SK-N-SH treated with all-trans-retinoic acid at 6 μM for 48 hours (cell line): ENCODE measurements at places on chromosomes 1 and 21.
A peak's percentile ranks its signal among the peaks of the same experiment; 100 is the strongest.

DNA sequence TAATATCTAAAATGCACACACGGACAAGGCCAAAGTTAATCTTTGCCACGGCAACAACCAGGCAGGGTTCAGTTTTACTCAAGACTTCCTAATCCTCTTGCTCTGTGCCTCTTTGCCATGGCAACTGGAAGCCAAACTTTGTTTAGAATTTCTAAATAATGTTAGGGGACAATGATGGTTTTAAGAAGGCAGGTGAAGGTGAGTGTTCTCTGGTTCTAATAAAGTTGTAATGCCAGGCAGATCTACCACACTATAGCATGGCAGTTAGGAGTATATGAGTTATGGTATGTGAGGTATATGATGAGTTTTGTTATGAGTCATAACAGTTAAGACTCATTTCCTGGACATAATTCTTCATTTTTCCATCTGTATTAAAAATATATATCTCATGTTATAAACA lies 2.7 kb downstream of the PTPRC start:
- ATAC-seq = peak; percentile 83

- ATAC-seq = no peak
Observed at GRCh38 chr1:205669341-205670149, 10.8 kb downstream of the SLC45A3 start.

DNA sequence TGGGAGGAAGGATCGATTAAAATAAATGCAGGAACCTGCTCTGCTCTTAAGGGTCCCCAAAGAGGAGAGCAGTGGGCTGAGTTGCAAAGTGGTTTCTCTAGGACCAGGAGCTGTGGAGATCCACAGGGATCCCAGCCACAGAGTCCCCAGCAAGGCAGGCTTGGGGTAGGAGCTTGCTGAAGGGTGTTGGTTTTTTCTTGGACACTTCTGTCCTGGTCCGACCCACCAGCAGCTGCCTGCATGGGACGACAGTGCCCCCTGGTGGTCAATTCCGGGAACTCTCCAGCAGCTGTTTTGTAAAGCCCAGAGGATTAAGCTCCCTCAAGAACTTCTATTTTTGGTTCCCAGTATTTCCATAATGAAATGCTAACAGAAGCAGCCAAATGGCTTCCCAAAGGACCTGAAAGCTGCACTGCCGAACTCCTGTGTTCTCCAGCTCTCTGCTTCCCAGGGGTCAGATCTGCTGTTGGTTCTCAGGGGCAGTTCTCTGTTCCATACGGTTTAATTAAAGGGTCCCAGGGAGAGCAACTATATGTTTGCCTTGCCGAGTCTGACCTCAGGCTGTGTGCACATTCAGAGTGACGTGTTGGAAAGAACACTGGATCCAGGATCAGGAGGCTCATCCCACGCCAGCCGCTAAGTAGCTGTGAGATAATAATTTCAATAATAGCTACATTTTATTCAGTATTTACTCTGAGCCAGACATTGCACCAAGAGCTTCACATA lies 23.2 kb downstream of the NENF start:
- ATAC-seq = peak; percentile 93

DNA sequence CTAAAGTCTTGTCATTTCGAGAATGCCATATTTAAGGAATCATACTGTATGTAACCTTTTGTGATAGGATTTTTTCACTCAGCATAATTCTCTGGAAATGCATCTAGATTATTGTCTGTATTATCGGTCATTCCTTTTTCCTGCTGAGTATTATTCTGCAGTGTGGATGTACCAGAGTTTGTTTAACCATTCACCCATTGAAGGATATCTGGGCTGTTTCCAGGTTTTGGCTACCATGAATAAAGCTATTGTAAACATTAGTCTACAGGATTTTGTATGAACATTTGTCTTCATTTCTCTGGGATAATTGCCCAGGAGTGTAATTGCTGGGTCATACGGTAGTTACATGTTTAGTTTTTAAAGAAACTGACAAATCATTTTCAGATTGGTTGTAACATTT lies 61.8 kb downstream of the ATP1A1 start:
- no peak for ATAC-seq

DNA sequence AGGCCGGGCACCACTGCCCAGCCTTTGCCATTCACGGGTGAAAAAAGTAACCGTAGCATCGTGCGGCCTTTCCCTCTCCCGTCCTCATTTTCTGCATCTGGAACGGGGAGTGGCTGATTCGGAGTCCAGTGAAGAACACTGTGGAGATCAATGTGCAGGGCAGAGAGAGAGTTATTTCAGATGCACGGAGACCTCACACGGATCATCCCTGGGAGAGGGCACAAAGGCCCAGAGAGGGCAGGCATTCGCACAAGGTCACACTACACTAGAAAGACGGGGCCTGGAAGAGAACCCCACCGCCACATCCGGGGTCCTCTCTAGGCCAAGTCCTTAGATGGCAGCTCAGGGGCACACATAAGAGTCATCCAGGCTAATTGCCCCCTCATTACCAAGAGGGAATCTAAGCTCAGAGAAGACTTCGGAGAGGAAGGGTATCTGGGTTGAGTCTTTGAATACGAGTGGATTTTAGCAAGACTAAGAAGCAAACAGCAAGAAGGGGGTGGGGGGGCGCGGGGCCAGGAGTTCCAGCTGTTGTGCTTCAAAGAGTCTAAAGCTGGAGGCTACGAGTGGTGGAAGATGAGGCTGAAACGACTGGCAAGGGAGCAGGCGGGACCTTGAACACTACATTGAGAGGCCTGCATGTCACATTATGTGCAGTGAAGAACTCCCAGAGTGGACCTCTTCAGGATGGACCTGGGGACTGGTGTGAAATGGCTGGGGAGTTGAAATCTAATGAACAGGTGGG lies 857 bp downstream of the GPX7 start:
- ATAC-seq = peak; percentile 11; the same call in 1 of the 3 replicates

DNA sequence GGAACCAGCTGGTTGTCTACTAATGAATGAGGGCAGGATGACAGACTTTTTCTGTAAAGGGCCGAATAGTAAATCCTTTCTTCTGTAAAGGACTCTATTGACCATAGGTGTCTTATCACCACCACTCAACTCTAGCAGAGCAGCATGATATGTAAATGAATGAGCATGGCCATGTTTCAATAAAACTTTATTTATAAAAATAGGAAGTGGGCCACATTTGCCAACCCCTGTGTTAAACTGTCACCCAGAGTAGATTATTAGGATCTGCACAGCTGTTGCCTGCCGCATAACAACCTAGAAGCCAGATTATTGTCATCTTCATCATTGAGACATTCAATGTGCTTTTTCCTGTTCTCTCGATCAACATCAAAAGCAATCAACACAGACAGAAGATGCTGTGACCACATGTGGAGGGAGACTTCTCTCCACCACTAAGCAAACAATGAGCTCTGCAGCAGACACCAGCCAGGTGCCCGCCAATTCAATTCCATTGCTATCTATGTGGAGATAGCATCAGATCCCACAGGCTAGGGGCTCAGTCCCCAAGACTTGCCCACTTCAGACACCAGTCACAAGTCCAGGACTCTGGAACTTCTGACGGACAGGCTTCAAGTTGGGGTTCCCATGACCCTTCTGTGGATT lies 6.8 kb upstream of the EFHD2 start:
- ATAC-seq = no peak

DNA sequence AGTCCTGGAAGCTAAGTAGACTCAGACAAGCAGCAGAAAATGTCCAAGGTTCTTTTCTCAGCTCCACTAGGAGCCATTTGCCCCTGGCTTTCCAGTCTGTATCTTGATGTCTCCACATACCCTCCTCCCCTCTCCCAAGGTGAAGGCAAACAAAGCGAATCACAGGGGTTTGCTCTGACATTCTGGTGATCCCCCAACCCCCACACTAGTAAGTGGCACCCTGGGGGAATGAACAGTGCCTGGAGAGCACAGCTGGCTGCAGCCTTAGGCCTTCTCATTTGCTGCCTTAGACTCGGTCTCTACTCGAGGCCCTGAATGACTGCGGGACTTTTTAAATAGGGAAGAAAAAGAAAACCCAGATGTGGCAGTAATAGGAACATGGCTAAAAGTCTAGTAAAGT lies 15.3 kb downstream of the ERI3 start:
- no peak for ATAC-seq

- ATAC-seq = no peak
Observed at GRCh38 chr1:15742339-15742801, at the start of gene TMEM82. TSS of gene TMEM82 (plus strand) at chr1:15742499. CDS start at chr1:15742560, 61 bp downstream.

GRCh38 chr1:46173361-46173856 lies 1.5 kb upstream of the TSPAN1 start:
- peak; percentile 22; the same call in 2 of the 3 replicates for ATAC-seq

DNA sequence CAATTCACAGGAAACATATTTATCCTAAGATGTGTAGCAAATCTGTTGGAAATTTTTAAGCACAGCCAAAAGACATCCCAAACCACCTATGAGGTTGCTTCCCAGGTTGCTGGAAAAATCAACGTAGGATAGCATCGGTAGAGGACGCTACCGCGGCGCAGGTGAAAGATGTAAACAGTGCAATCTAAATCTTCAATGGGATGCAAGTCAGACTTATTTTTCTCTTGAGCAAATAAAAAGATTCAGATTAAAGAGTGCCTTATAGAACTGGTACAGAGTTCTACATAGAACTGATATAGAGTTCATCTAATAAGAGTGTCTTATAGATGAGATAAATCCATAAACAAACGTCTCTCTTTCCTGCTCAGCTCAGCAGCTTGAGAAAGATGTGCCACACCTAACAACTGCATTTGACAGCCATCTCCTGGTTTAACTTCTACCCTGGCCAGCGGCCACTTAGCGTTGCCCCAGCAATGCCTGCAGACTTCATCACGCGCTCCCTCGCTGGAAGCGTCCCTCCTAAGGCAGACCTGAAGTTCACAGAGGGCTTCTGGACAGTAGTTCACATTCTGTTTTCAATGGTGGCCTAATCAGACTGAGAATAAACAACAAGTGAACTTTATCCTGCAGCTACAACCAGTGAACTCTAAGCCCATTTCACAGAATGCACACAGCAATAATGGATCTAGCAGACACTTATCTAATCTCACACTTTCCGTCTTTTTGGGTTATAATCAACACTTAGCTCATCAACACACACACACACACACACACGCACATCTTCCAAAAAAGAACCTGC lies 164.5 kb downstream of the TOMM20 start:
- no peak for ATAC-seq

- ATAC-seq = peak; percentile 77
Observed at GRCh38 chr1:6489799-6490180, 1.7 kb downstream of the PLEKHG5 start.

DNA sequence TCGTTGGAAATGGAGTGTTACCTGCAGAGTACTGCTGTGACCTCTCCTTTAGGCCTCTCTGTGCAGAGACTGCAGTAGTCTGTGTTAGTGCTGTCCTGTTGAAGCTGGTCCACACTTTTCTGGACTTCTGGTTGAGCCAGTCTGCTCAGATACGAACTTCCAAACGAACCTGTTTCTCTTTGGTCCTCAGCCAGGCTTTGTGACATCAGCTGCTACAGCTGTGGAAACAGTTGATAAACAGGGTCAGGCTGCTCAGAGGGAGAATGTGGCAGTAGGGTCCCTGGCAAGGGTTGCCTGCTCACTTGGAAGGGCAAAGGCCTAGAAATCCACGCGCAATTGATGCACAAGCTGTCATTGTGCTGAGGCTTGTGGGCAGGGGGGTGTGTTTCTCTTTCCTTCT lies 98.8 kb downstream of the NOS1AP start:
- no peak; the same call in 2 of the 3 replicates for ATAC-seq

DNA sequence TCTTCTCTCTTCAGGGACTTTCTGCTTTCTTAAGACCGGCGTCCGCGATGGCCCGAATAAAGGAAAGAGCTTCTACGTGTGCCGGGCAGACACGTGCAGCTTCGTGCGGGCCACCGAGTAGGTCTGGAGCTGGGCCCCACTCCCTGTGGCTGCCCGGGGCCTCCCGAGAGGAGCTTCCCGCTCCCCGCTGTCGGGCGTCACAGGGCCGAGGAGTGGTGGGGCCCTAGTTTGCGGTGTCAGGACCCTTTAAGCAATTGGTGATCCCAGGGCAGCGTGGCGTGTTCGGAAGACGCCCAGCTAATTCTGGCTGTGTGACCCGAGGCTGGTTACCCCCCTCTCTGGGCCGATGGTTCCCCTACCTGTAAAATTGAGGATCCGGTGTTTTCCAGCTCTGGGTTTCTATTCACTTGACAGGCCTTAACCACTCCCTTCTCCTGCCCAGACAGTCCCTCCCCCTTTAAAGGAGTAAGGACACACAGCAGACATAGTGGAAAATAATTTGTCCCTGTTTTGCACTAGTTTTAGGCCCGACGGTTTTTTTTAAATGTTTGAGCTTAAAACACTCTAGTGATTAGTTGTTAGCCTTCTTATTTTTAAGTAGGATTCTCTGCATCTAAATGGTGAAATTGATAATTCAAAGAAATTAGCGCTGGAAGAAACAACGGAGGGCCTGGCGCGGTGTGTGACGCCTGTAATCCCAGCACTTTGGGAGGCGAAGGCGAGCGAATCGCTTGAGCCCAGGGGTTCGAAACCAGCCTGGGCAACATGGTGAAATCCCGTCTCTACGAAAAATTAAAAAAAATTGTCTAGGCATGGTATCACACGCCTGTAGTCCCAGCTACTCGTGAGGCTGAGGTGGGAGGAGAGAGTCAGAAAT lies 553 bp downstream of the TTF2 start:
- ATAC-seq = peak; percentile 70
